Kidney (tissue), 22 donors: ENCODE measurements at places on chromosomes 1 and 21.

- no peak for DNase-seq
Measured at GRCh38 chr1:164466001-164466421, 93.0 kb upstream of the PBX1 start.

GRCh38 chr1:151384584-151384983 is 12.1 kb upstream of the SELENBP1 start:
- DNase-seq, result no peak

DNA sequence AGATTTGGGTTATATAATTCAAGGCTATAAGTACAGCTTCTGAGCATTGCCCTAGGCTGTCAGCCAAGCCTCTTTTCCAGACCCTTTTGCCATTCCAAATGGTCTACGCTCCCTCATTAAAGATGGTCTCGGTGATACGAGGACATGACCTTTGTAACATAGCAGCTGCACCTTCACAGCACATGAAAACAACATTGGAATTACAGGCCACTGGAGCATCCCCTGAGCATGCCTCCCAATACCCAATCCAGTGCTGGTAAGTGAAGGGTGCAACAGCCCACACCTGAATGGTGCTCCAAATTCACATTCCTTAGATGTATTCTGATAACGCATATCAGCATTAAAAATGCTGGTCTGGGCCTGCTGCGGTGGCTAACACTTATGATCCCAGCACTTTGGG is 20.1 kb upstream of the PTPRF start:
- no peak for DNase-seq

- no peak for DNase-seq
Measured at GRCh38 chr1:195663549-195664280, 944.5 kb downstream of the KCNT2 start.

- DNase-seq, result no peak
Measured at GRCh38 chr1:156489166-156489934, 11.2 kb downstream of the MEF2D start.

GRCh38 chr21:46005081-46005480 is 23.5 kb downstream of the COL6A1 start:
- no peak for DNase-seq

DNA sequence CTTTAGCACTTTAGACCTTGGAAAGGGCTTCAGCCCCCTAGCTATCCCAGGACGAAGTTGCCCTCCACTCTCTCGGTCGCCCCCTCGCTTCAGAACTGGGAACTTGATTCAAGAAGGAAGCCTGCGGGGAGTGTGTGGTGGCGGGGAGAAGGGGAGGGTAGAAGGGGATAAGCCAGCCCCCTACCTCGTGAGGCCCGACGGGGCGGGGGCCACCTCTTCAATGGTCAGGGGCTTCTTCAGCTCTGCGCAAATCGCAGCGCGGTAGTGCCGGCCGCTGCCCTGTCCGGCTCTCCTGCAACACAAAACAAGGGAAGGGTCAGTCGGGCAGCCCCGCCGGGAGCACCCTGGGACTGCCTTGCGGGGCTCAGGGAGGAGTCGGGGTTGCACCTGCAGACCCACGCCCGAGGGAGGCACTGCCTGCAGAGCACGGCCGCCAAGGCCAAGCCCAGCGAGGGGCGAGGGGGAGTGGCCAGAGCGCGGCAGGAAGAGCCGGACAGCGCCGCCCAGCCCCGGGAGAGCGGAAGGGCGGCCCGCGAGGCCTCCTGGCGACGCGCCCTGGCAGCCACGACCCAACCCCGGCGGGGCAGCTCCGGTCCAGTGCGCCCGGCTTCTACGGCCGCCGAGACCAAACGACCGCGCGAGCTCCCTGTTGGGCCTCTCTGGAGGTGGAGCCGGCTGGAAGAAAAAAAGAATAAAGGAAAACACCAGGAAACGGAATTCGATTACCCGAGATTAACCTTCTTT is 56.2 kb upstream of the RASAL2 start:
- peak; percentile 95 for DNase-seq

- no peak for DNase-seq
Measured at GRCh38 chr1:119791377-119791776, 19.9 kb downstream of the REG4 start.

DNA sequence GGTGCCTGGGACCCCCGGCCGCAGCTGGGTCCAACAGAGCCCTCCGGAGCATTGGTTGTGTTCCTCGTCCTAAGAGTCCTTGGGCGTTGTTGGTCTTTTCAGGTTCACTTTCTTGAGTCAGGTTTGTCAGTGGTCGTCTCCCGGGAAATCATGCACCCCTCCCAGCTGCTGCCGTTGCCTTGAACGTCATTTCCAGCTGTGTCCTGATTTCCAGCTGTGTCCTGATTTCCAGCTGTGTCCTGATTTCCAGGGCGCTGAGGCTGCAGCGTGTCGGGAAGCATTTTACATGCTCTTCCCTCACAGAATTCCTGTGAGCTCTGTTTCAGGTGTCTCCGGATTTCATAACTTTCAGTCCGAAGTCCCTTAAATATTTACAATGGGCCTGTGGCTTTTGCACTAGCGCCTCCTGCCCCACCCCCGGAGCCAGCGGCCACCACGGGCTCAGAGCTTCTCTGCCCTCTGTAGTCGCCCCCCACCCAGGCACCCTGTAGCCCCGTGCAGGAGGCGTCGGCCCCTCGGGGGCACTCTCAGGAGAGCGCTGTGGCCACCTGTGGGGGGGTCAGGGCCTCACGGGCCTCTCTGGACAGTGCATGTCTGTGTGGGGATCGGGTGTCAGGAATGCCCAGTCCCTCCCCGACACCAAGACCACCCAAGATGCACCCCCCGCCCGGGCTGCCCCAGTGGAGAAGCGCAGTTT is 66.7 kb downstream of the COL18A1 start:
- peak; percentile 70 for DNase-seq

GRCh38 chr1:70874063-70874462 is 173.6 kb downstream of the PTGER3 start:
- DNase-seq, result no peak

- DNase-seq, result no peak
Measured at GRCh38 chr1:56550859-56551188, 28.5 kb downstream of the PLPP3 start.

DNA sequence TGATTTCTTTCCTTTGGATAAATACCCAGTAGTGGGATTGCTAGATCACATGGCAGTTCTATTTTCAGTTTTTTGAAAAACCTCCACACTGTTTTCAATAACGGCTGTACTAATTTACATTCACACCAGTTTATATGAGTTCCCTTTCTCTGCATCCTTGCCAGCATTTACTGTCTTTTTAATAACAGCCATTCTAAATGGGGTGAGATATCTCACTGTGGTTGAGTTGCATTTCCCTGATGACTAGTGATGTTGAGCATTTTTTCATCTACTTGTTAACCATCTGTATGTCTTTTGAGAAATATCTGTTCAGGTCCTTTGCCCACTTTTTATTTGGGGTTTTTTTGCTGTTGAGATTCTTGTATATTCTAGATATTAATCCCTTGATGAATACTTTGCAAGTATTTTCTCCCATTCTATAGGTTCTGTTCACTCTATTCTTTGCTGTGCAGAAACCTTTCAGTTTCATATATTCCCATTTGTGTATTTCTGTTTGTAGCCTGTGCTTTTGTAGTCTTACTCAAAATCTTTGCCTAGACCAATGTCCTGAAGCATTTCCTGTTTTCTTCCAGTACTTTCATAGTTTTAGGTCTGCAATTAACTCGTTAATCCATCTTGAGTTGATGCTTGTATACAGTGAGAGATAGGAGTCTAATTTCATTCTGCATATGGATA is 7.3 kb downstream of the HENMT1 start:
- DNase-seq, result no peak

DNA sequence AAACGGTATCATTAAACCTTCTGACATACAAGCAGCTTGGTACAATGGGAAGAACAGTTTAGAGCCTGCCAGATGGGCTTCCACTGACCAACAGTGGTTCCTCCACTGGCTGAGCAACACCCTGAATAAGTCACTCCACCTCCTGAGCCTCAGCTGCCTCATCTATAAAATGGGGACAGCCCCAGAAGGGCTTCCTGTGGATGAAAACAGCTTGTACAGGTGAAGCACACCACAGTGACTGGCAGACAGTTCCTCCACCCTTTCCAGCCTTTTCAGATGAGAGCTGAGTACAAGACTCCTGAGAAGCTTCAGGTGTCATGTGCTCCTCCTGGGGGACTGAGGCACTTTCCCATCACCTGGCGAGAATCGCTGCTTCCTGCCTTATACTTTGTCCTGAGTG is 2.1 kb downstream of the CAPZB start:
- no peak for DNase-seq

DNA sequence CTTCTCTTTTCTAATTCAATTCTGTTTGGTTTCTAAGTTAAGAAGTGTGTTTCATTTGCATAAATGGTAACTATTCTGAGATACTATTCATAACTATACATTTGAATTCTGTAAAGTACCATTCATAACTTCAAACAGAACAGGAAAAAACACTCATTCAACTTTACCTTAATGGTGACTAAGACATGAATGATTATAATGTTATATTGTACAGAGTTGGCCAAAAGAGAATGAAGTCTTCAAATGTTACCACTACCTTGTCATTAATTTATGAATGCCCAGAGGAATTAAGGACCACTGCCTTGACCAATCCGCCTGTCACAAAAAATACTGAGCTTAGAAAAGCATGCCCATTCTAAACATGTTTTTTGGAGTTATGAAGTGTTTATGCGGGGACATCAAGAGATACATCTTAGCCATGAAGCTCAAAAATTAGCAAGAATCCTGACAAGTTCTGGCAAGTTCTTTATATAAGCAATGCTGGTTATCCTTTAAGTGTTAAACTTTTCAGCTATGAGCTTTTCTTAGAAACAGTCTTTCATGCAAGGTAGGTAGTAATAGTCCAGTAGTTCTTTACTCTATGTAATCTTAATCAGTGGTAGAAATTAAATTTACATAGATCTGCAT is 7.9 kb downstream of the WASF2 start:
- no peak for DNase-seq

DNA sequence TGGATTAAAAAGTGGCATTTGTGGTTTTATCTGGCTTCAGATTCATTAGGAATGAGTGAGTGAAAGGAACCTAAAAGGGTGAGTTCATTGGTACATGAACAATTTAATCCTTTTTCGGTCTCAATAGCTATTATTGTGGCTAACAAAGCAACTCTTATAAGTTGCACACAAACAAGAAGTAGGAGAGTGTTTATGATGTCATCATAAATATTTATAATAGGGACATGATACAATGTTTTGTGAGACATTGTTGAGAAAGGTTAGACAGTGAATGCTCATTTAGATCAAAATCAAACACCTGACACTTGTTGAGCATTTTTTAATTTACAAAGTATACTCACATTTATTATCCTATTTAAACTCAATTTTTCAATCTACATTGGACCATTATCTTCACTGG is 363.4 kb downstream of the PDE4B start:
- no peak for DNase-seq

DNA sequence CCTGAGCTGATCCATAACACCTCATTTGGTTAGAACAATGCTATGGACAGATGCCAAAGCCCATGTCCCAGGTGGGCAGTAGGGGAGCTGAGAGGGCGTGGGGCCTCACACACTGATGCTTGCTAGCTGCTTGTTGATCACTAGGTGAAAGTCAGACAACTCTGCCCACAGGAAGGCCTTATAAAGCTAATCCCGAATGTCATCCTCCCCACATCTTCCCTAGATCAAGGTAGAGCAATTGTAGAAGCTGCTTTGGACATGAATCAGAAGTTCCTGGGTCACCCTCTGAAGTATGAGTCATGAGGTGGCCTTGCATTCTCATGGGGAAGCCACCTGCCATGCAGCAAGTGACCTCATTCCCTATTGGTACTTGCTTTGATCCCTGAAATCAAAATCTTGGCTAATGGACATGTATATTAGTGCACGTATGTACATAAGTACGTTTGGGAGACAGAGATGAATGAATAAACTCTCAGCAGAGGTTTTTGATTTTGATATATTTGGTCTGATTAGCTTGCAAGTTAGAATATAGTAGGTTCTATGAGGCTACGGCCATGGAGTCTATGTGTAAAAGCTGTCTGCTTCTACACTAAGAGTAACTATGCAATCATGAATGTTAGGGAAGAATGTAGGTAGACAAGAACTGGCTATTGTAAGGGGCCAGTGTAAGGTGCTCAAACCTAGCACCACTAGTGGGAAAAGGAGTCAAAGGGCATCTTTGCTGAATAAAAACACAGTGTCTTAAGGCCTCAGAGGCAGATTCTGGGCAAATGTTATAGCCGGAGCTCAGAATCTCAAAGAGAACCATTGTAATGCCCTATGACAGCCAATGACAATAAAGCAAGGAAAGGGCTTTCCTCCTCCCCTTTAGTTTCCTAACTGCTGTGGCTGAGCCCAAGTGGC is 52.6 kb downstream of the ABCA4 start:
- DNase-seq, result no peak

- DNase-seq, result no peak
Measured at GRCh38 chr1:199269241-199269640, 630.4 kb downstream of the PTPRC start.

GRCh38 chr1:99306644-99307043 is 42.4 kb downstream of the PLPPR4 start:
- no peak for DNase-seq

- DNase-seq, result no peak
Measured at GRCh38 chr1:21854090-21854750, 42.2 kb downstream of the LDLRAD2 start.

GRCh38 chr21:34715985-34716596 is 47.3 kb downstream of the CLIC6 start:
- no peak for DNase-seq

DNA sequence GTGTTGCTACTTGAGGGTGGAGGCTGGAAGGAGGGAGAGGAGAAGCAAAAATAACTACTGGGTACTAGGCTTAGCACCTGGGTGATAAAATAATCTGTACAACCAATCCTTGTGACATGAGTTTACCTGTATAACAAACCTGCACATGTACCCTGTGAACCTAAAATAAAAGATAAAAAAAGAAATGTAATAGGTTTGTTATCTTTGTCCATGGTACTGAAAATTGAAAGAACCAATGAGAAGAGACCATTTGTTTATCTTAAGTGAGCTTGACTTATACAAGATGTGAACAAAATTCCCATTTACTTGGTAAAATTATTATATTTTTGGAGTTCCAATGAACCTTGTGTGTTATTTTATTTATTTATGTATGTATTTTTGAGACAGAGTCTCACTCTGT is 11.1 kb upstream of the USP25 start:
- DNase-seq, result no peak

DNA sequence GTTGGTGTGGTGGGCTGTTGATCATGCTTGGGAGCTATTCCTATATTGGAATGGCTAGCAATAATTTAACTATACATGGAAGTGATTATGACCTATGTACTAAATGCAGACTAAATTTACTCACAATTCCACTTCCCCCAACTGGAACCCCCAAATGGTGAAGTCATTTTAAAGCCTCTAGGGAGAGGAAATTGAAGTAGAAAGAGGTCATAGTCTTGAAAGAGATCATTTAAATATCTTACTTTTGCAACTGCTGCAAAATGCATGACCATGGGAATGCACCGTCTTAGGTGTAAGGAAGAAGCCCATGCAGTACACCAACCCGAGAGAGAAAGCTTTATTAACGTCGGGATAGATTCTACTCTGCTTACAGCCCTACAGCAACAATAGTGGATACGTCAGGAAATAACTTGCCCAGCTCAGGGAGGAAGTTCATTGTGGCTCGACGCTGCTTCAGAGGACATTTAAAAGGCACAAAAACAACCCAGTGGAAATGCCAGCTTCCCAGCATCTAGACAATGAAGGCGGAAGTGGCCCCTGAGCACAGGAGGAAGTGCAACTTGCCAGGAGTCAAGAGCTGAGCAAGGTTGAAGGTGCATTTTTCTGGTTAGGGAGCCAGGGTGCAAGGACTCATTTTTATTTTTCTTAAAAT is 26.5 kb downstream of the CYYR1 start:
- DNase-seq, result peak; percentile 66
